Astrocyte (in vitro differentiated cells and primary cell): ENCODE measurements at places on chromosomes 13 and 19. TPM values are rescaled to one million over a fixed set of nuclear protein-coding genes. Genes with fewer than 3 reads are reported as not detected.

ATP8A2 gene
- 1.2 and 1.3 TPM in 2 replicates for total RNA-seq

FUT2 gene
- total RNA-seq, result not detected in 2 replicates

DNA sequence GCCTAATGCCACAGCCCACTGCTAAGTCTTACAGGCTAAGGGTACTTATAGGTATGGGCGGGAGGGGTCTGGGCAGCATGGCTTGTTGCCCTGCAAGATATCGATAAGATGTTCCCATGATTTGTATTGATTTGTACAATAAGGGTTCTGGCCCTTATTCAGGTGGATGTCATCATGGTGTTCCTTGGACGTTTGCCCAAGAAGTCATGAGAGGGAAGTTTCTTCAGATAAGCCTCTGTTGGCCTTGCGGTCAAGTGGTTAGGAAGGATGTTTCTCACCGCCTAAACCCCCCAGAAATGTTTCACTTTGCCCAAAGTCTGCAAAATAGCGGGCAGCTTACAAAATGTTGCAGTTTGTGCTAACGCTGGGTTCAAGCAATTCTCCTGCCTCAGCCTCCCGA, 7.3 kb downstream of the PARP4 start:
- H3K36me3 ChIP-seq, result peaks cover 3% of the 10 kb centered on the region
- peak; percentile 20 for DNase-seq
- H3K27ac ChIP-seq, result no peak overlapping the region
- H3K27me3 ChIP-seq, result no peaks in the 10 kb centered on the region
- H3K4me1 ChIP-seq, result peaks cover 28% of the 10 kb centered on the region

- H3K4me1 ChIP-seq, result peaks cover 3% of the 10 kb centered on the region
- no peak for DNase-seq
- no peaks in the 10 kb centered on the region for H3K27me3 ChIP-seq
Measured at GRCh38 chr13:98707281-98707999, 45.0 kb downstream of the SLC15A1 start.

GRCh38 chr19:43638214-43638994, 1.2 kb downstream of the CADM4 start:
- H3K36me3 ChIP-seq, result no peaks in the 10 kb centered on the region
- peaks cover 26% of the 10 kb centered on the region for H3K4me1 ChIP-seq
- no peak for DNase-seq
- H3K27ac ChIP-seq, result no peak overlapping the region
- H3K27me3 ChIP-seq, result peaks cover 14% of the 10 kb centered on the region
- no peak overlapping the region for H3K4me3 ChIP-seq

- no peaks in the 10 kb centered on the region for H3K36me3 ChIP-seq
- H3K4me1 ChIP-seq, result no peaks in the 10 kb centered on the region
- no peak overlapping the region for H3K4me3 ChIP-seq
- H3K27ac ChIP-seq, result no peak overlapping the region
- DNase-seq, result no peak
- no peaks in the 10 kb centered on the region for H3K27me3 ChIP-seq
Measured at GRCh38 chr13:77528834-77529500, 6.5 kb upstream of the SCEL start.

- no peak for DNase-seq
- H3K36me3 ChIP-seq, result no peaks in the 10 kb centered on the region
- no peak within 1 kb of the TSS for H3K4me3 ChIP-seq
- H3K4me1 ChIP-seq, result no peaks in the 10 kb centered on the region
- H3K27ac ChIP-seq, result no peak within 1 kb of the TSS
Measured at GRCh38 chr19:40390084-40390742, at the start of gene HIPK4. Gene HIPK4, minus strand, starts transcription at chr19:40390181. Its CDS starts 279 bp downstream, at chr19:40389902.

GPR12 gene
- total RNA-seq, result 0.14 TPM in 1 of 2 replicates, not detected in the other

TBXA2R gene
- 0.31 and 0.39 TPM in 2 replicates for total RNA-seq

GRCh38 chr19:9010693-9011092, 484 bp upstream of the MUC16 start:
- H3K27me3 ChIP-seq, result no peaks in the 10 kb centered on the region
- no peaks in the 10 kb centered on the region for H3K36me3 ChIP-seq
- no peak for DNase-seq
- no peak overlapping the region for H3K27ac ChIP-seq
- no peak overlapping the region for H3K4me3 ChIP-seq

- no peak overlapping the region for H3K27ac ChIP-seq
- H3K4me3 ChIP-seq, result no peak overlapping the region
- H3K4me1 ChIP-seq, result peaks cover 11% of the 10 kb centered on the region
- peak; percentile 85 for DNase-seq
- no peaks in the 10 kb centered on the region for H3K27me3 ChIP-seq
- H3K36me3 ChIP-seq, result no peaks in the 10 kb centered on the region
Measured at GRCh38 chr19:40650749-40651305, 39.6 kb downstream of the NUMBL start.

DNA sequence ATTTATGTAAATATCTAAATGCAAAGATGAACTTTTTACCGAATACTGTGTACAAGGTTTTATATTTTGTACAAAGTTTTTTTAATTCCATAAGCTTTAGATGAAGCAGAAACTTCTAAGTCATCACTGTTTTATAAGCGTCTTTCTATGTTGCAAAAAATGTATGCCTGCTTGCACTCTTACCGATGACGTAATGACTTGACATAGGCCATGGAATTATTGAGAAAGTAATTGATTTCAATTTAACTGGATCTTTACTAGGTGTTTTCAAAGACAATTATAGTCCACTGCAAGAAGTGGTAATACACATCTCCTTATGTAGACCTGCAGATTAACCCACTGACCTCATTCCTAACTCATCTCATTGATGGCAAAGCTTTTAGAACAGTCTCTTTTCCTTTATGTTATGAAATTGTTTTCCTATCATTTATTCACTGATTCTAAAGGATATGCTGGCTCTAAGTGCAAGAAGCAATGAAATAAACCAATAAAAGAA, 10.4 kb downstream of the DACH1 start:
- no peak overlapping the region for H3K4me3 ChIP-seq
- H3K4me1 ChIP-seq, result no peaks in the 10 kb centered on the region
- H3K36me3 ChIP-seq, result no peaks in the 10 kb centered on the region
- H3K27ac ChIP-seq, result no peak overlapping the region
- DNase-seq, result no peak
- H3K27me3 ChIP-seq, result no peaks in the 10 kb centered on the region

DNA sequence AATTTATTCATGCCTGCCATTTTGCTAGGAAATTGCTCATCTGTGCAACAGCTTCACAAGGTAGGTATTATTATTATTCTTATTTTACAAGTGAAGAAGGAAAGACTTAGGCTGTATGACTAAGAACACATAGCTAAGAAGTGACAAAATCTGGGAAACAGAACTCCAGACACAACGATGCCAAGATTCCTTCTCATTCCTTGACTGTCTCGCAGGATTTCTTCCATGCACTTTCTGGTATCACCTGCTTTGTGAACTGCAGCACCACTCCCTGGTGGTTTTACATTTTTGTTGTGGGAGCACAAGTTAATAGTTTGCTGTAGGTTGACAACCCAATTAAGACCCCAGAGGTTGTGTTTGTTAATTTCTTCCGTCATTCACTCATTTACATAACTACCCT, 188.5 kb downstream of the LACC1 start:
- no peaks in the 10 kb centered on the region for H3K36me3 ChIP-seq
- H3K27me3 ChIP-seq, result no peaks in the 10 kb centered on the region
- H3K4me1 ChIP-seq, result peaks cover 9% of the 10 kb centered on the region
- peak overlapping the region; percentile 77 for H3K27ac ChIP-seq
